ENCODE measurements at places on chromosomes 5 and 9.

DNA sequence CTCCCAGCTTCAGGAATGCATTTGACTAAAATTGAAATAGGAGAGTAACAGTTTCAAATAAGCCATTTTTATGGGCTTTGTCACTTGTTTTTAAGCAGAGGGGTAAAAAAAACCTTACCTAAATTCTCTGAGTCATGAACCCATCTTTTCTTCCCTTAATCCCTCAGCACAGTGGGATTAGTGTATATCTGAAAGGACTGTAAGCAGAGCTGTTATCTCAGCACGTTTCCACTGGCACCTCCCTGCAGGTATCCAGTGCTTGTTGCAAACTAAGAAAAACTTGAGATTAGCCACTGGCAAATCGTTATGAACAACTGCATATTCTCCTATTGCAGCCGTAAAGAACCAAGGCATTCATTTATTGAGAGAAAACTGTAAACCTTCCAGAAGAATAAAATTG lies 872.7 kb downstream of the EFNA5 start:
- no peak for DNase-seq

- DNase-seq = no peak
These were observed 7.5 kb upstream of the NDST1 start for GRCh38 chr5:150500328-150500841.

DNA sequence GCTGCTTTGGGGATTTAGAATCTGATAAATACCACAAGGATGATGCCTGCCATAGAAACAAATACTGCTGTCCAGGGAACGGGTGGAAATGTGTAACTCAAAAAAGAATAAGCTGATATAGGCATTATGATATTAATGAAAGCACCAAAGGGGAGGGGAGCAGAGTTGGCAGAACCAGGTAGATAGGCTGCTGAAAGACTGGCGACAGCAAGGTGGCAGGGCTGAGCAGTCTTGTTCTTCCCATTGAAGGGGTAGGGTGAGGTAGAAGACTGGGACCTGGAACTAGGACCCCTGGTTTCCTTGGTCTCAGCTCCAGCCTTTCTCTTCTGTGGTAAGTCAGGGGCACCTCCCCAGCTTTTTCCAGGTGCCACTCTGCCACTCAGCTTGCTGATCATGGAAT lies 31.4 kb upstream of the TMOD1 start:
- no peak for DNase-seq

GRCh38 chr5:83340511-83340918 lies 131.0 kb upstream of the VCAN start:
- peak; percentile 41 for DNase-seq

GRCh38 chr5:155728857-155729683 lies 597.9 kb upstream of the SGCD start:
- no peak for DNase-seq

DNA sequence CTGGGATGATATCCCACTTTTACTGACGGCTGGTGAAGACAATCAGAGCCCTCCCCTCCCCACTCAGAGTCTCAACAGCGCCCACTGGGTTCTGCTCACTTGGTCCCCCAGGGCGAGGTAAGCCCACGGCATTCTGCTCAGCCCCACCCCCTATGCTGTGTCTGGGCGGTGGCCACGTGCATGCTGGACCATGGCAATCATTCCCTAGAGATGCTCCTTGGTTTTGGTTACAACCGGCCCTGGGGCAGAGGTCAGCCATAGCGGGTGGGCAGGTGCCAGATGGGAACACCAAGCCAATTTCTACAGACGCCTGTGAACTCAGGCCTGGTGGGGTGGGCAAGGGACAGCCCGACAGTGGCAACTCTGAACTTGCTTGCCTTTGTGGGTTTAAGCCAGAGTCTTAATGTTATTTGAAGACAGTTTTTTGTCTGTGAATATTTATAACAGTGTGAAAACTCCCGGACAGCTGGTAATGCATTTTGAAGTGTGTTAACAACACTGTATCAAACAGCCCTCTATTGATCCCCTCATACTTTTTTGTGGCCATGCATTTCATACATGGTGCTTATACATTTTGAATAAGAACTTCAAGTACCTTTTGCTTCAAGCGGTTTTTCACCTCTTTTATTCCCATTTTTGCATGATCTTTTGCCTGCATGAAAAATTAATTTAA lies 94.2 kb downstream of the CRB2 start:
- DNase-seq = no peak

GRCh38 chr9:90927496-90927895 lies 125.9 kb downstream of the SYK start:
- no peak for DNase-seq

- no peak for DNase-seq
These were observed 166.1 kb downstream of the CD180 start for GRCh38 chr5:67030289-67031056.

GRCh38 chr5:111236995-111237394 lies 12.8 kb downstream of the CAMK4 start:
- no peak for DNase-seq

- DNase-seq = no peak
These were observed 463.4 kb downstream of the ZNF608 start for GRCh38 chr5:124283031-124283430.

GRCh38 chr9:2023532-2023931 lies 8.4 kb downstream of the SMARCA2 start:
- peak; percentile 60 for DNase-seq

DNA sequence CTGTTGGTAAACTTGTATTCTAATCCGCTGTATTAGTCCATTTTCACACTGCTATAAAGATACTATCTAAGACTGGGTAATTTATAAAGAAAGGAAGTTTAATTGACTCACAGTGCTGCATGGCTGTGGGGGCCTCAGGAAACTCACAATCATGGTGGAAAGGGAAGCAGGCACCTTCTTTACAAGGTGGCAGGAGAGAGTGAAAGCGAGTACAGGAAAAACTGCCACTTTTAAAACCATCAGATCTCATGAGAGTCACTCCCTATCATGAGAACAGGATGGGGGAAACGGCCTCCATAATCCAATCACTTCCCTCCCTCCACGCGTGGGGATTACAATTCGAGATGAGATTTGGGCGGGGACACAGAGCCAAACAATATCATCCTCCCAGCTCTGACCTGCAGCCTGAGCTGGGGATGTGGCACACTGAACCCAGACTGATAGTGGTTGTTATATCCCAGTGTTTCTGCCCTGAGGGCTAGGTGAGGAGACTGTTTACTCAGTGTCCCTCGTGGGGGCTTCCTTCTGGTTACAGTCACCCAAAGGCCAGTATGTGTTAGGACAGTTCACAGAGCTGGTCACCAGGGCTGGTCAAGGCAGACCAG lies 488.3 kb downstream of the KDM4C start:
- DNase-seq = no peak

DNA sequence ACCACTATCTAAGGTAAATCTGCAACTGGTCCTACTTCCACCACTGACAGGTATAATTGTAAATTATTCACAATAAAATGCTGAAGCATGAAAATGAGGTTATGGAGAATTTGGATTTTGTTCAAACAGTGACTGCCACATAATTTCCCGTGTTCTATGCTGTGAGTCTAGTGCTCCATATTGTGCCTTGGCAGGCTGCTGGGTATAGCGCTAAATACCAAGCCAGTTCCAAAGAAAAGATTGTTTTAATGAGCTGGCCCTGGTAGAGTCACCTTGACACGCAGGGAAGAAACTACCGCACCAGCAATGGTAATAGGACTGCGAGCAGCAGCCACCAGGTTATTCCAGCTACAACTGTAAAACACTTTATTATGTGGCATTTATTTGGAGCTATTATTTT lies 30.4 kb downstream of the PSMB7 start:
- DNase-seq = no peak

GRCh38 chr9:111955048-111955447 lies 58.4 kb downstream of the UGCG start:
- DNase-seq = no peak

DNA sequence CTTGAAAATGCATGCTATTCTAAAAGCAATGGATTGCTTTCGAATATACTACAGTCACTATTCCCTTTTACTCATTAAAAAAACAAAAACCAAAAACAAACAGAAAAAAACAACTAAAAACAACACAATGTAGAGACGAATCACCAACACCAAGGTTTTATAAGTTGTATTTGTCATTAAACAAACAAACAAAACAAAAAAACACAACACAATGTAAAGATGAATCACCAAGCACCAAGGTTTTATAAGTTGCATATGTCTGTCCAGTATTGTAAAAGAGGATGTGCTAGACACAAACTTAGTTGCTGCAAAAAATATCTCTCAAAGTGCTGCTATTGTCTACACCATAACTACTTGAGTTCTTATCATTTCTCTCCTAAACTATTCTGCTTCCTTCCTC lies 1269.2 kb downstream of the EFNA5 start:
- DNase-seq = no peak

- DNase-seq = no peak
These were observed 5.5 kb upstream of the SMIM32 start for GRCh38 chr5:136198453-136198852.

DNA sequence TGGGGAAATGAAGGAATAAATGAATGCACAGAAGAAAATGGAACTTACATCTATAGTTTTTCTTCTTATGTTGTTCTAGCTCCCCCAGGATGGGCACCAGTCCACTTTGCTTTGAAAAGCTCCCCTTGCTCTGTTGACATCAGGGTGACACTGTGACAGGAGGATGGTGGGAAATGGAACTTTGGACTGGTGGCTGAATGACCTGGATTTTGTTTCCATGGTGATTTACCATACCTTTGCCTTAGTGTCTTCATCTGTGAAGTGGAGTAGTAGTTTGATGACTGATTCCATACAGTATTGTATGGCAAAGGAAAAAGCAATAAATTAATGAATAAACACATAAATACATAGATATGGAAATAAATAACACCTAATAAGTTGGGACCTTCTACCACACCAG lies 294.7 kb downstream of the KIF4B start:
- DNase-seq = no peak

GRCh38 chr5:43041669-43042175 lies 1.6 kb upstream of the ANXA2R start:
- peak; percentile 89 for DNase-seq

DNA sequence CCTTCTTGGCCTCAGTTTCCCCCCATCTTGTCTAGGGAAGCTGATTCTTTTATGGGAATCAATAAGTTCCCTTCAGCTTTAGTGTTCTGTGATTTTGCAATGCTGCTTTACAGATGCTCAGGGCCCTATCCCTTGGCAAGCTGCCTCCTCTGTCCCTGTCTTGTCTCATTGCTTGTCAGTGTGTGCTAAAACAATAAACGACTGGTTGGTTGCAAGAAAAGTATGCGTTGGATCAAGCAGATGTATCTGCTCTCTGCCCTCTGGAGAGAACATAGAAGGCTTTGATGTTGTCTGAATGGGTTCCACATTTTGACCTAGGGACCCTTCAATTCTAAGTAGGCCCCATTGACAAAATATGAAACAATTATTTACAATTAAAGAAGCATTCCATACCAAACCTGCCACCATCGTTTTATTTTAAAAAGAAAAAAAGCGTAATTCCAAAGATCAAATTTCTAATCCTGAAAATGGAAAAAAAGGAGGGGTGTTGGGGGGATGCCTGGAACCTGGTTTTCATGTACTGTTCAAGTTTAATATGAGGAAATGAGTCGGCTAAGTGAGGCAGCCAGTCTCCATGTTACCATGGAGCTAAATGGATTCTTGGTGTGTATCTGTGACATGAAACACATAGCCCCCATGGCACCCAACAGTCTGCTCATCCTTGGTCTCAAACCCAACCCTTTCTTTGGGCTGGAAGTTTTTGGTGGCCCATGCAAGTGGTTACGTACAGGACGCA lies 31.2 kb upstream of the TARS1 start:
- no peak for DNase-seq

- DNase-seq = no peak
These were observed 146.9 kb downstream of the KIAA0825 start for GRCh38 chr5:94471521-94471920.

DNA sequence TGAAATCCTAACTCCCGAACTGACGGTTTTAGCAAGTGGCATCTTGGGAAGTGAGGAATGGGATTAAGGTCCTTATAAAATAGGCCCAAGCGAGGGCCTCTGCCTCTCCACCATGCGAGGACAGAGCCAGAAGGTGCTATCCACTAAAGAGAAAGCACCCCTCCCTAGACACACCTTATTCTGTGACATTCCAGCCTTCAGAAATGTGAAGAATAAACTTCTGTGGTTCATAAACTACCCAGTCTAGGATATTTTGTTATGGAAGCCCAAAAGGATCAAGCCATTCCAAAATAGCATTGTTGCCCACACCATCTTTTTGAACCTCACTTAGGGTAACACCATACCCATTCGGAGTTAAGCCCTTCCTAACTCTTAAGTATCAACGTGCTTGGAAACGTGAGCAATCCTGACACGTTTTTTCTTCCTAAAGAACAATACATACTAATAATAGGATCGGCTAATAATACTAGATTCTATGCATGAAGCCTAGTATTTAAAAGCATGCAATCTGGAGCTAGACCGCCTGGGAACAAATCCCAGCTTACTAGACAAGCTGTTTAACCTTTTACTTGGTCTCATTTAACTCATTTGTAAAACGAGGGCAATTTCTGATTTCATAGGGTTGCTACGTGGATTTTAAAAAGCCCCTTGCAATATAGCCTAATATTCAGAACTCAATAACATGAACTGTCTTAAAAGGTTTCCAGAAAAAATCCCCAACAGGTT lies 1.1 kb upstream of the SMC2 start:
- DNase-seq = no peak

- DNase-seq = no peak
These were observed 33.9 kb downstream of the RAD23B start for GRCh38 chr9:107316795-107317661.

GRCh38 chr5:3605298-3606010 lies 9.8 kb downstream of the IRX1 start:
- DNase-seq = no peak

GRCh38 chr9:126719618-126720031 lies 85.2 kb upstream of the ZBTB43 start:
- no peak for DNase-seq

GRCh38 chr5:92371171-92371888 lies 988.2 kb upstream of the ARRDC3 start:
- DNase-seq = no peak

DNA sequence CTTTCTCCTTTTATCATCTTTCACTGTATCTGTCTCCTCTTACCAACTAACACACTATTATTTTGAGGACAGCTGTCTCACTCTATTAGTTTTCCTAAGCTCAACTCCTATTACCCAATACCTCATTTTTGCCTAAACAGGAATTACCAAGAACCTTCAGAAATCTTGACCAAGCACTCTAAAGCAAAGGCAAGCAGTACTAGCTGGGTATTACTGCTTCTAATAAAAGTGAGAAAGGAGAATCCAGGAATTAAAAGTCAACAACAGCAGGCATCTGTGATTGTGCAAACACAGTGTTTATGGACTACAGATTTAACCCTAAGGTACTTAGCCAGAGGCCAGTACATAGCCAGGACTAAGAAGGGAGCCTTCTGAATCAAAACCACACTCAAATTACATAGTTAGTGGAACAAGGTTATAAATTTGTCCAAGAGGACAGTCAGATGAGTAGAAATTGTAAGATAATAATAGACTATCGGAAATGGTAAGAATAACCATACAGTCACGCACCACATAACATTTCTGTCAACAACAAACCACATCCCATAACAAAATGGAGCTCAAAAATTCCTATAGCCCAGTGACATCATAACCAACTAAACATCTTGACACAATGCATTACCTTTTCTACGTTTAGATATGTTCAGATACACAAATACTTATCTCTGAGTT lies 8.3 kb downstream of the RFX3 start:
- DNase-seq = no peak
